Adrenal gland (tissue), 19 donors: ENCODE measurements at places on chromosomes 2 and 18. TPM values are rescaled to one million over a fixed set of nuclear protein-coding genes. Genes with fewer than 3 reads are reported as not detected.

Gene LRATD1
- total RNA-seq = 1.3 TPM

Gene TMBIM1
- total RNA-seq = 185 TPM

Gene RNMT
- 29.8 TPM for total RNA-seq

Gene SLC30A3
- total RNA-seq = 5.4 TPM

Gene ANKRD44
- 27.0 TPM for total RNA-seq

Gene WNT6
- 1.7 TPM for total RNA-seq

Gene GPR75
- total RNA-seq = 4.2 TPM

Gene APCDD1
- total RNA-seq = 7.9 TPM

Gene MREG
- total RNA-seq = 7.3 TPM

Gene DSG1
- total RNA-seq = not detected

Gene LHCGR
- not detected for total RNA-seq

Gene TMEM237
- total RNA-seq = 39.9 TPM

Gene IL1B
- total RNA-seq = 1.2 TPM

Gene NFATC1
- 15.7 TPM for total RNA-seq

Gene ACOXL
- not detected for total RNA-seq

Gene HRH4
- not detected for total RNA-seq

Gene DYSF
- 20.3 TPM for total RNA-seq

Gene UCN
- 7.2 TPM for total RNA-seq

Gene REG3G
- total RNA-seq = 21.6 TPM

Gene CABYR
- 4.0 TPM for total RNA-seq

Gene FRZB
- 0.30 TPM for total RNA-seq

Gene TMEM247
- total RNA-seq = not detected

Gene PHLPP1
- total RNA-seq = 20.9 TPM

Gene RPRM
- total RNA-seq = 18.9 TPM

Gene INPP5D
- 29.4 TPM for total RNA-seq

Gene NT5C1B
- not detected for total RNA-seq

Gene ABCA12
- total RNA-seq = 0.04 TPM

Gene UPP2
- not detected for total RNA-seq

Gene CYP26B1
- 6.0 TPM for total RNA-seq

Gene APLF
- total RNA-seq = 3.4 TPM

Gene IL36G
- total RNA-seq = not detected

Gene SELENOI
- total RNA-seq = 26.2 TPM

Gene LIMS1
- total RNA-seq = 133 TPM
